ENCODE measurements at places on chromosomes 1 and 21.

DNA sequence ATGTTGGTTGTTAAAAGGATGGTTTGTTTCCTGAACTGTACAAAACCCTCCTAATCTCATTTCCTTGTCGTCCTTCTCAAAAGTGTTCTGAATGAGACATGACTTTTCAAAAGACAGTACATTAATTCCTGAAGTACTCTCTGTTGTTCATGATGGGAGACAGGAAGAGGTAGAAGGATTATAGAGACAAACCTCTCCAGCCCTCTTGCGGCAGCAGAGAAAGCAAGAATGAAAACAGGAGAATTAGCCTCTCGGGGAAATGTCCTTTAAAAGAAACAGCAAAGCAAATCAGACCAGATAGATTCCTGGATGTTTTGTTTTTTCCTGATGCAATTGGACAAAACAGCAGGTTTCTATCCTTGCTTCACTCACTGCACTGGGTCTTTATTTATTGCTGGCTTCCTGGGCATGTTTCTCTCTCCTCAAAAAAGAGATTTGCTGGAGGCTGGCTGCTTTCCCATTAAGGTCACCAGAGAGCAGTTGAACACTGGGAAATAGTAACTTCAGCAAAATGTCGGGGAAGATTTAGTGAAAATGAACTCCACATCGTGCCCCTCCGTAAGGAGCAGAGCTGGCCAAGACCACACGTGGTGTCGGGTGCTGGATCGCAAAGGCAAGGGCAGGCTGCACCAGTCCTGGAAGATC, 145.8 kb upstream of the SYT6 start:
- no peak for DNase-seq

GRCh38 chr1:36536727-36537126, 54.0 kb upstream of the CSF3R start:
- no peak for DNase-seq

DNA sequence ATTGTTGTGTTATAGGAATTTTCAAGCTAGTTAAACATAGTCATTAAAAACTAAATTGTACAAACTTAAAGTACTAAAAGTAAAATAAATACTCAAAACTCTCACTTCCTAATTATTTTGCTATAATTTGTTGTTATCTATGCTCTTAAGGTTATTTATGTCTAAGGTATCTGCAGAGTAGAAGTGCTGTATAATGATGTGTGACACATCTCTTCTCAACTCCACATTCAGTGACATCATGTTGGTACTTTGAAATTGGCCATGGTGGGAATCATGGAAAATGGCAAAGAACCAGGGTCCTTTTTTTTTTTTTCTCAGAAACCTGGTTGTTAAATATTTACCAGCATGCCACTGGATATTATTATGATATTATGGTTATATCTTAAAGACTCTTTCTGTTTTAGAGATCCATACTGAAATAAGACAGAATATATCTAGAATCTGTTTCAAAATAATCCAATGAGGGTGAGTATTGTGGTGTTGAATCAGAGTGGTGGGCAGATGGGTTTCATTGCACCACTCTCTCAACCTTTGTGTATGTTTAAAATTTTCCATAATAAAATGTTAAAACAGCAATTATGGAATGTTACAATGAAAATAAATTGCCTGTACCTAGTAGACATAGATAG, 22.4 kb downstream of the LRRC8B start:
- no peak for DNase-seq

- DNase-seq, result no peak
Measured at GRCh38 chr21:33849834-33850233, 65.8 kb downstream of the ATP5PO start.

GRCh38 chr1:29306471-29307140, 70.3 kb downstream of the PTPRU start:
- DNase-seq, result no peak

- no peak for DNase-seq
Measured at GRCh38 chr21:31931644-31932469, 59.0 kb downstream of the HUNK start.

DNA sequence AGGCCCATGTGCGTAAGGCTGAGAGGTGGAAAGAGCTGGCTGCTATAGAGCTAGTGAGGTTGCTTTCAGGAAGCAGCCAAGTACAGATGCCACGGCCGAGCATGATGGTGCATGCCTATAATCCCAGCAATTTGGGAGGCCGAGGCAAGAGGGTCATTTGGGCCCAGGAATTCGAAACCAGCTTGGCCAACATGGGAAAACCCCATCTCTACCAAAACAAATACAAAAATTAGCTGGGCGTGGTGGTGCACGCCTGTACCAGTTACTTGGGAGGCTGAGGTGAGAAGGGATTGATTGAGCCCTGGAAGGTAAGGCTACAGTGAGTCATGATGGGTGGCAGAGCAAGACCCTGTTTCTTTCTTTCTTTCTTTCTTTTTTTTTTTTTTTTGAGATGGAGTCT, 2.7 kb downstream of the CCDC24 start:
- DNase-seq, result no peak

- DNase-seq, result no peak
Measured at GRCh38 chr21:38986406-38986805, 180.7 kb downstream of the ETS2 start.

Data from CD8-positive, alpha-beta T cell (primary cell).